Activated naive CD8-positive, alpha-beta T cell treated with anti-CD3 and anti-CD28 coated beads for 36 hours (primary cell): ENCODE measurements at places on chromosomes 13 and 19.

DNA sequence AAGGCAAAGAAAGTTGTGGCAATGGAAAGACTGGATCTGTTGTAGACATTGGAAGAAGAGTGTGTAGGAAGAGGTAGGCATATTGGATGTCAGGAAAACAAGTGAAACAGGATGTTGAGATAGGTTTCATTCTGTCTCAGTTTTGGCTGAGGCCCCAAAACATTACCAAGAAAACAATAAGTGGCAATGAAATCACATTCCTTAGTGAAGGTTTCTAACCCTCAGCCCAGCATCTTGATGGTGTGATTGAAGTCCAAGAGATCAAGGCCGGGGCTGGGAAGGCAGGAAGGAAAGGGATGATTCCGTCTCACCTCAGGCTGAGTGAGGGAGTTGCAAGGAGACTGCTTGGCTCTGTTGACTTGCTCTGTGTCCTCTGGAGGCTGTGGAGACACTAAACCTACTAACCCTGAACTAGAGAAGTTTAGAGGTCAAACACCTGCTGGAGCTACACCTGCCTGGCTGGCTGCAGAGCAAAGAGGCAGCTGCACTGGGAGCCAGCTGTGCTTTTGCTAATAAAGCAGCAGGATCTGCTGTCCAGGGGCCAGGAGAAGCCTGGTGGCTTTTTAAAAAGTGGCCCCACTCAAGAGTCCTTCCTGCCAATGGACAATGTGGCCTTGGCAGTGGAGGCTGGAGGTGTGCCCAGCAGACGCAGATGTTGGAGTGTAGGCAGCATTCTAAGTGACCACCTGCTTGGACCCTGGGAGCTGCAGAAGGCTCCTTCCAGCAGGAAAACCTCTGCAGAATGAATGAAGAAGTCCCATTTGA, 53.6 kb downstream of the DGKH start:
- H3K27me3 ChIP-seq = no peaks in the 10 kb centered on the region
- H3K27ac ChIP-seq = no peak overlapping the region
- peaks cover 7% of the 10 kb centered on the region for H3K4me1 ChIP-seq
- H3K36me3 ChIP-seq = peaks cover 13% of the 10 kb centered on the region
- DNase-seq = no peak

DNA sequence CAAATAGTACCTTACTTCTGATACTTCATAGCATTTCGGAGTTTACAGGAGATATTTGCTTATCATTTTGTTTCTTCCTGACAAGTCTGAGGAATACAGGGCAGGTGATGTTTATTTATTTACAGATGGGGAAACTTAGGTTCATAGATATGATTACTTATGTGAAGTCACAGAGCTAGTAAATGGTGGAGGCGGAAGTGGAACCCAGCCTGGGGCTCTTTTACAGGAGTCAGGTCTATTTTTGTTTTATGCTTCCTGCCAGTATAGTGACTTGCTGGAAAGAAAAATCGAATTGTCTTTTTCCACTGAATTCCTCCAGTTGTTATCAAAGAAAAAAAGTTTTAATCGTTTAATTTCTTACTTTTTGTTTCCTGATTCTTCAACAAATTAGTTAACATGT, 66.5 kb downstream of the DGKH start:
- H3K36me3 ChIP-seq = peaks cover 2% of the 10 kb centered on the region
- no peak overlapping the region for H3K4me3 ChIP-seq
- peaks cover 13% of the 10 kb centered on the region for H3K4me1 ChIP-seq
- no peaks in the 10 kb centered on the region for H3K27me3 ChIP-seq
- H3K27ac ChIP-seq = no peak overlapping the region

GRCh38 chr13:96743296-96744089, 250.8 kb downstream of the OXGR1 start:
- H3K4me1 ChIP-seq = no peaks in the 10 kb centered on the region
- no peak overlapping the region for H3K4me3 ChIP-seq
- no peaks in the 10 kb centered on the region for H3K36me3 ChIP-seq
- no peak for DNase-seq
- H3K27me3 ChIP-seq = no peaks in the 10 kb centered on the region
- no peak overlapping the region for H3K27ac ChIP-seq

DNA sequence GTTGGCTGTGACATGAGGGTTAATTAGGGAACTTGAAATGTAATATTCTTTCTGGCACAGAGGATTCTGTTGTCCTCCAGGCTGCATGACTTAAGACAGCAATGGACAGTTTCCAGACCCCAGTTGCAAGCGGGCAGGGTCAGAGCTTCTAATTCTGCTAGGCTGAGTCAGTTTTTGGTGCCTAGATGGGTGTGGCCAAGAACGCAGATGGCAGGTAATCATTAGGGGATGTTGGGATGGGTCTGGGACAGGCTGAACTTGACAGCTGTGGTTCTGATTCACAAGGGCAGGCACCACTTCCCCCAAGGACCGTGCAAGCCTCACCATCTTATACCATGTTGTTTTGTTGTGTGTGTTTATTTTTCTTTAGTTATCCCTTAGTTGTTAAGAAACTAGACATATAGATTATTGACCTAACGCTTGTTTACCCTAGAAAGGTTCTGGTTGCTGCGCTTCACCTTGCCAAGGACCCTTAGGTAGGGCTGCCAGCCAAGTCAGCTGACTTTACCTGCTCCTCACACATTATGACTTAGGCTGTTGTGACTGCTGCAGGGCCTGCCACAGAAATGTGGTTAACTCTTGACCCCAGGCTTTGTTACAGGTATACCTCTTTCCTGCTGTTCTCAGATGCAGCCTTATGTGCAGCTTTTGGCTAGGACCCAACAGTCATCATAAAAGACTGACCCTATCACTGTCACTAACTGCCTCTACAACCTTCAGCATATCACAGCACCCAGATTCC, 117.7 kb upstream of the KLF12 start:
- peak overlapping the region; percentile 49 for H3K27ac ChIP-seq
- H3K4me1 ChIP-seq = peaks cover 69% of the 10 kb centered on the region
- H3K36me3 ChIP-seq = peaks cover 6% of the 10 kb centered on the region
- DNase-seq = no peak

GRCh38 chr19:17686592-17687024, 1.5 kb downstream of the UNC13A start:
- no peak overlapping the region for H3K27ac ChIP-seq
- no peak overlapping the region for H3K4me3 ChIP-seq
- no peak for DNase-seq
- H3K27me3 ChIP-seq = peaks cover 84% of the 10 kb centered on the region
- H3K4me1 ChIP-seq = peaks cover 7% of the 10 kb centered on the region

DNA sequence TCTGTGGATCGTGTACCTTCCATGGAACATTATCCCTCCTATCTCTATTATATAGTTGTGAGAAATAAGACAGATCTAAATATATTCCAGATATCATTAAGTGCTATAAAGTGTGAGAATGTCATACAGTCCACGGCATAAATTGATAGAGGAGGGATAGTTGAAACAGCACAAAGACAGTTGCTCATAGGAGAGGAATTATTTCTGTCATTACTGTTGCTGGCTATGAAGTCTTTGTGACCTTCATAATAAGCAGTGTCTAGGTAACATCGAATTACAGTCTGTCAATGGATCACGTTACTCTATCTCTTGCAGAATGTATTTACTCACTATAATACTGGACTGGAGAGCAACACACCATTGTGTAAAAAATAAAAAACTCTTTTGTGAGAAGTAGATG, 671.5 kb upstream of the PCDH20 start:
- no peak overlapping the region for H3K4me3 ChIP-seq
- H3K27ac ChIP-seq = no peak overlapping the region
- no peaks in the 10 kb centered on the region for H3K27me3 ChIP-seq
- no peaks in the 10 kb centered on the region for H3K36me3 ChIP-seq
- DNase-seq = no peak
- H3K4me1 ChIP-seq = no peaks in the 10 kb centered on the region

- peaks cover 11% of the 10 kb centered on the region for H3K27me3 ChIP-seq
- H3K4me1 ChIP-seq = no peaks in the 10 kb centered on the region
- no peak overlapping the region for H3K27ac ChIP-seq
- no peak for DNase-seq
- H3K4me3 ChIP-seq = no peak overlapping the region
These were observed 67.2 kb downstream of the HSPH1 start for GRCh38 chr13:31094331-31095015.

GRCh38 chr19:45103156-45103507, 10.2 kb downstream of the PPP1R37 start:
- H3K27ac ChIP-seq = peak overlapping the region; percentile 58
- H3K4me1 ChIP-seq = peaks cover 64% of the 10 kb centered on the region
- H3K4me3 ChIP-seq = peak overlapping the region; percentile 50
- H3K27me3 ChIP-seq = no peaks in the 10 kb centered on the region
- peak; percentile 54 for DNase-seq

- H3K27ac ChIP-seq = no peak overlapping the region
- no peaks in the 10 kb centered on the region for H3K27me3 ChIP-seq
- no peaks in the 10 kb centered on the region for H3K36me3 ChIP-seq
- H3K4me3 ChIP-seq = no peak overlapping the region
- no peaks in the 10 kb centered on the region for H3K4me1 ChIP-seq
- DNase-seq = no peak
These were observed 420.7 kb downstream of the PCDH9 start for GRCh38 chr13:66809485-66809884.

DNA sequence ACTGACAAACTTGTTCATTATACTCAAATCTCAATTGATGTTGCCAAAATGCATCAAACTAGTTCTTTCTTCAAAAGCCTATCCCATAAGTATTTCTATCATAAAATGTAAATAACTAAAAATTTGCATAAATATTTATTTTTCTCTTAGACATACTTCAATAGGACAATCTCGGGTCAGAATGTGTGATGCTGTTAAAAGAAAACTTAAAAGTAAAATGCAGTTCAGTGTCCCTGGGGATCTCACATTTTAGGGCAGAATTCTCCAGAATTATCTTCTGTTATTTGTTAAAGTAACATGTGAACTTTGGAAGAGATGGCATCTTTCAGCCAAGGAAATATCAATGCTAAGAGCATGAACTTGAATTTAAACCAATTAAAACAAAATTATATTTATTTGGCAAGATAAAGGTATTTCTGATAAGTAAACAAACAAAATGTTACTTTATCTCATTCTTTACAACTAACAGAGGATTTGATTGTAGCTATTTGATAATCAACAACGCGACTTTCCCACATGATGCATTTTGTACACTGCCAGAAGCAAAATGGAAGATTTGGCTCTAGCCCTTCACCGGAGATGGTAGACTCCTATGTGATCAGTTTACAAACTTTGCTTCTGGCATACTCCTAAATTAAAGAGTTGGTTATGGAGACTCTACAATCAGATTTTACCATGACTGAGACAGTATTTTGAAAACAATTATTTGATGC, 169.5 kb upstream of the EDNRB start:
- no peak overlapping the region for H3K27ac ChIP-seq
- no peak overlapping the region for H3K4me3 ChIP-seq
- DNase-seq = no peak
- no peaks in the 10 kb centered on the region for H3K36me3 ChIP-seq
- H3K27me3 ChIP-seq = peaks cover 21% of the 10 kb centered on the region

- H3K36me3 ChIP-seq = no peaks in the 10 kb centered on the region
- no peak overlapping the region for H3K27ac ChIP-seq
- DNase-seq = no peak
These were observed 81.2 kb downstream of the STARD13 start for GRCh38 chr13:33204130-33204927.

DNA sequence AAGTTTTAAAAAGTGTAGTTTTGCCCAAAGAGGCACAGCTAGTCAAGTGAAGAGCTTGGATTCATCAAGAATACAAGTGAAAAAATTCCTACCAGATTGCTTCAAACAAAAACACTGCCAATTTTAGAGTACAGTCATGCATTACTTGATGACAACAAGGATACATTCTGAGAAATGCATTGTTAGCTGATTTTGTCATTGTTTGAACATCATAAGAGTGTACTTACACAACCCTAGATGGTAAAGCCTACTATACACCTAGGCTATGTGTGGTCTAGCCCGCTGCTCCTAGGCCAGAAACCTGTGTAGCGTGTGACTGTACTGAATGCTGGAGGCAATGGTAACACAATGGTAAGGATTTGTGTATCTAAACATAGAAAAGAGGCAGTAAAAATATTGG, 41.1 kb downstream of the TMTC4 start:
- peaks cover 14% of the 10 kb centered on the region for H3K36me3 ChIP-seq
- H3K27ac ChIP-seq = no peak overlapping the region
- H3K4me3 ChIP-seq = no peak overlapping the region
- DNase-seq = no peak
- H3K4me1 ChIP-seq = no peaks in the 10 kb centered on the region

DNA sequence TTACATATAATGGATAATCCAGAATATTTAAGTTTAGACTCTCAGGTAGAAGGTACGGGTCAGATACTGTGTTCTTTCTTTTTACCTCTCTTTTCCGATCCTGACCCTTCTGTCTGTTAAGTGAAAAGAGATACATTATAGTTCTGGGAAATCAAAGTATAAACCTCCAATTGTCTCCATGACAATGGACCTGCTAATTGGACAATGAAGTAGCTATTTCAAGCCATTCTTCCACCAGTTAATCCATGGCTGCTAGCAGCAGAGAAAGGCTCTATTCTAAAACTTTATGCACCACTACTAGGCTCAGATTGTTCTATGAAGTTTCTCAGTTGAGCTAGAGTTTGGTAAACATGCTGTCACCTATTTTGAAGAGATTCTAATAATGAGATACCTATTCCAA, 8.3 kb upstream of the NBEA start:
- no peak overlapping the region for H3K4me3 ChIP-seq
- peaks cover 44% of the 10 kb centered on the region for H3K27me3 ChIP-seq

DNA sequence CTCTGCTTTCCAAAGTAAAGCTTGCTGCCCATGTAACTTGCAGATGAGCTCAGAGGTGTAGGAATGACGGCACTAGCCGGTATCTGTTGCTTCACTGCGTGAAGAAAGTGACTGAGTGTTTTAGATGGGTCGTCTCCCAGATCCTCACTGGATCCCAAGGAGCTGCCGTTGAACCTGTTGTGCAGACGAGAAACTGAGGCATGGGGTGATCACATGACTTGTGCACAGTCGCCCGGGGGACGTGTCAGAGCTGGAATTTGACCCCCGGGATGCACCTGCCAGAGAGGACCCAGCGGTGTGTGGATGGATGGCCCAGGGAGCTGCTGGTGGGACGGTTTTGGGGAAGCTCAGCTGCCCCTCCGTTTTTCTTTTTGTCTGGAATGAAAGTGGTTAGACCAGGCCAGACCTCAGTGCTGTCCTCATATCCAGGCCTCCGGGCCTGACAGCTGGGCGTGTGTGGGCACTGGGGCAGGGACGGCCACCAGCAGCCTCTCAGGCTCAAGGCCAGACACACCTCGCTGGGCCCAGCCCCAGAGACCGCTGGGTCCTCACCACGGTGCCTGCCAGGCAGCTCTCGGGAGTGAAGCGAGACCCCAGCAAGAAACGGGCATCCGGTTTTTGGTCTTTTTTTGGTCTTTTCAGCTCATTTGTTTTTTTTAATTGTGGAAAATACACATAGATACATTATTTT, 12.5 kb downstream of the ARID3A start:
- H3K4me1 ChIP-seq = peaks cover 25% of the 10 kb centered on the region
- H3K27ac ChIP-seq = no peak overlapping the region
- H3K36me3 ChIP-seq = peaks cover 10% of the 10 kb centered on the region
- no peak overlapping the region for H3K4me3 ChIP-seq
- peaks cover 19% of the 10 kb centered on the region for H3K27me3 ChIP-seq

DNA sequence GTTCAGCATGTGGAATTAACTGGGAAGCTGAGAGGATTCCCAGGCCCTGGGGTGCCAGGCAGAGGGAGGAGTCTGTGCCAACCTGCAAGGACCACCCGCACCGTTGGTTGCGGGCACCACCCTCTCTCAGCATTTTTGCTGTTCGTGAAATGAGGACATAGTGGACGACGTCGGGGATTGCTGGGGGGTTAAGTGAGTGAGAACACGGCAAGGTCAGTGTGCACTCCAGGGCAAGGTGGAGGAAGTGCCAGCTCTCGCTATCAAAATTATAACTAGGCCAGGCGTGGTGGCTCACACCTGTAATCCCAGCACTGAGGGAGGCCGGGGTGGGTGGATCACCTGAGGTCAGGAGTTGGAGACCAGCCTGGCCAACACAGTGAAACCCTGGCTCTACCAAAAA, 2.2 kb downstream of the FXYD3 start:
- peaks cover 5% of the 10 kb centered on the region for H3K4me1 ChIP-seq
- H3K4me3 ChIP-seq = no peak overlapping the region
- H3K27ac ChIP-seq = no peak overlapping the region
